ENCODE measurements at places on chromosomes 1 and 21.

GRCh38 chr1:71522721-71523120 is 441.9 kb upstream of the ZRANB2 start:
- no peak for DNase-seq

- DNase-seq, result no peak
These were observed 277.4 kb upstream of the LRRC7 start for GRCh38 chr1:69290291-69290690.

DNA sequence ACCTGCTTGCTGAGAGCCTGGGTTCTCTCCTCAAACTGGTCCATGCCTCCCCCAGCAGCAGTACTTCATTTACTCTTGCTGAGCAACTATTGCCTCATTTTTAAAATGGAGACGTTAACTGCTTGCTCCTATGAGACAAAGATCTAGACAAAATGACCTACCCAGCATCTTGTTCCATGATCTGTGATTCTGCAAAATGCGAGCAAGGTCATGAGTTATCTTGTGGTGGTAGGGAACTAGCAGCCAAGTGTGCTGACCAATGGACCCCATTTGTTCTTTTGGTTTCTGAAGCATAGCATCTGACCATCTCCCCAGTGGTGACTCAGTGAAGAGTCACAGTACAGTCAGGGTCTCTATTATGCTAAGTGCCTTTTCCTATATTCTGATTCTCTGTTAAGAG is 40.4 kb downstream of the TBX15 start:
- DNase-seq, result no peak

- no peak for DNase-seq
These were observed 24.1 kb downstream of the THRAP3 start for GRCh38 chr1:36248250-36248894.

DNA sequence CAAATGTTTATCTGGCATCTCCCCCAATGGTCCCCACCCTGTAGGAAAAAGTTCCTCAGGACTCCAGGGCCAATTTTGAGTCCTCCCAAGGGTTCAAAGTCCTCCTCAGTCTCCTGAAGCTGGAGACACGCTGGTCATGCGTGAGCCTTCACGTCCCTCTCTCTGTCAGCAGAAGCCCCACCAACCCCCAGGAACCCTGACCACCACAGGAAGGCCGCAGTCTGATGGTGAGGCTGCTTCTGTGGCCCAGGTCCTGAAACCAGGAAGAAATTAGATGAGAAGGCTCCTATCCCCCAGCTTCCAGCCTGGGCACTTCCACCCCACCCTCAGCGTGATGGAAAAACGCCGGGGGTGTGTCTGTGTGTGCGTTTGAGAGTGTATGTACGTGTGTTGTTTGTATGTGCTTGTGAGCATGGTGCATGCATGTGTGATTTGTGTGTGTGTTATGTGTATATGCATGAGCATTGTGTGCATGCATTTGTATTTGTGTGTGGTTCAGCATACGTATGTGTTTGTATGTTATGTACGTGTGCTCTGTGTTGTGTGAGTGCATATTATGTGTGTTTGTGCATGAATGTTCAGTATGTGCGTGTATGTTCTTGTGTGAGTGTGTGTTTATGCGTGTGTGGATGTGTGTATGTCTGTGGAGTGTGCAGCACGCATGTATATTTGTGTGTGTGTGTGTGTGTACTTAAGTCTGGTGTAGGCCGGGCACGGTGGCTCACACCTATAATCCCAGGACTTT is 92.5 kb downstream of the SIK1 start:
- DNase-seq, result no peak

- DNase-seq, result peak; percentile 76
These were observed 39.6 kb downstream of the PAX7 start for GRCh38 chr1:18670121-18670867.

DNA sequence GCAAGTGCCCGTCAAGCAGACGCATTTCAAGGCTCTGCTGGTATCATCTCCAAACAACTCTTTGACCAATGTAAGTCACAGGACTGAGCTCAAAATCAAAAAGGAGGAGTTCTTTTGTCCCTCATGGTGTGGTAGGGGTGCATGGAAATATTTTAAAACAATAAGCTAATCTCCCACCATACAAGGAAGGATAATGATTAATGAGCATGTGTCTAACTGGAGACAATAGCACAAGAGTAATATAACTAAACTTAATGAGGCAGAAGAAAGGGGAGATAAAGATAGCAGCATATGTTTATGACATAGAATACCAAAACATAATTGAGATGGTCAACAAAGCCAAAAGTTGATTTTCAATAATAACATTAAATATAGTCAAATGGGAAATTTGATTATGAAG is 668.0 kb upstream of the ZP4 start:
- no peak for DNase-seq

- no peak for DNase-seq
These were observed 7.6 kb upstream of the RGS16 start for GRCh38 chr1:182611787-182612186.

DNA sequence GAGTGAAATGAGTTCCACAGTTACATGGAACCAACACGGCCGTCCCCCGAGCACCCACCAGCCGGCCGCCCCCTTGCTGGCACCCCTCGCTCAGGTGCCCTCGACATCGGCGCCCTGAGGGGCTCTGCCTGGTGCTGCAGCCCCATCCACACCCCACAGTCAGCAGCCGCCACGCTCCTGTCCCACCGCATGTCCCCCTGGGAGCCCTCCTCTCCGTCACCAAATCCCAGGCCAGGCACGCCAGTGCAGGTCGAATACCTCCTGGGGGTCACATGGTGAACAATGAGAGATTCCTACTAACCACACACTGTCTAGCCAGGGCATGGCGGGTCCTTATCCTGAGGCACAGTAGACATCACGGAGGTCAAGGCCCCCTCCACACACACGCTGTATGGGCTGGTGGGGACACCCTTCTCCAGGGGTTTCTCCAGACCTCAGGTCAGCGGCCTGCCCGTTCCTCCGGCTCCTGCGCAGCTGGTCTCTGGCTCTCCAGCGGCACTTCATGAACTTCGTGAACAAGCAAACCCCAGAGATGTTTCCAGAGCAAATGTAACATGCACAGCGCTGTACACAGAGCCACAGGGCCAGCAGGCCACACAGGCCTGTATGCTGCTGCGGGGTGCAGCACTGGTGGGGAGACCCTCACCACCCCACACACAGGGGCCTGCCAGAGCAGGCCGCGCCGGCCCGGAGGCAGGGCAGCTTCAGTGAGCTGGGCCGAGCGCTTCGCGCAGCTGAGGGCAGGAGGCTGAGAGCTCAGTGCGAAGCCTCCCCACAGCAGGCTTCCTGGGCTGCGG is 21.8 kb downstream of the POFUT2 start:
- no peak for DNase-seq

DNA sequence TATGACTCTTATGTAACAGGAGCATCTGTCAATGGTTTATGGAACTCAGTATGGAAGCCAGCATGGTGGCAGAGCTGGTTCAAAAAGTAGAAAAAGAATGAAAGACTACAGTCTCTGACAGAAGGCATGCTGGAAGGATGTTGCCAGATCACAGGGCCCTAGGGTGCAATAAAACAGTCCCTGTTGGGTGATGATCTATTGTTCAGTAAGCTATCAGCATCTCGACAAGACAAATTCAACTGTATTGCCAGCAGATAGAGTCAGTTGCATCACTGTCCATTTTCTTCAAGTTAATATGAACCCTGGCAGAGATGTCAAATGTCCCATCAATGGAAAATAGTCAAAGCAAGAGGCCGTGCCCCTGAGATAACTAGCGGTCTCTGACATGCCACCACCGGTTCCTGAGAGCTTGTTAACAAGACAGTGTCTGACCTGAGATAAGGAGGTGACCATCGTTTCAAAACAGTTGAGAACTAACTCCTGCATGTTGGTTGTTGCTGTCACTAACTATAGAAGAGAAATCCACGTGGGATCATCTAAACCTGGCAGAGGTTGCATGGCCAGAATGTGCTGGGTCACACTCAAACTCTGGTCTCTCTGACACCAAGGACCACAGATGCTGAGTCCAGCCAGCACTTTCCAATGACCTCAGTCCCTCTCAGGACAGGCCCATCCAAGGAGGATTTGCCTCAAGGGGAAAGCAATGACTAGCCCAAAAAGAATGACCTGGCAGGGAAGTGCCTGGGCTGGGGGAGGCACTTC is 125.9 kb downstream of the RIPK4 start:
- peak; percentile 22 for DNase-seq

DNA sequence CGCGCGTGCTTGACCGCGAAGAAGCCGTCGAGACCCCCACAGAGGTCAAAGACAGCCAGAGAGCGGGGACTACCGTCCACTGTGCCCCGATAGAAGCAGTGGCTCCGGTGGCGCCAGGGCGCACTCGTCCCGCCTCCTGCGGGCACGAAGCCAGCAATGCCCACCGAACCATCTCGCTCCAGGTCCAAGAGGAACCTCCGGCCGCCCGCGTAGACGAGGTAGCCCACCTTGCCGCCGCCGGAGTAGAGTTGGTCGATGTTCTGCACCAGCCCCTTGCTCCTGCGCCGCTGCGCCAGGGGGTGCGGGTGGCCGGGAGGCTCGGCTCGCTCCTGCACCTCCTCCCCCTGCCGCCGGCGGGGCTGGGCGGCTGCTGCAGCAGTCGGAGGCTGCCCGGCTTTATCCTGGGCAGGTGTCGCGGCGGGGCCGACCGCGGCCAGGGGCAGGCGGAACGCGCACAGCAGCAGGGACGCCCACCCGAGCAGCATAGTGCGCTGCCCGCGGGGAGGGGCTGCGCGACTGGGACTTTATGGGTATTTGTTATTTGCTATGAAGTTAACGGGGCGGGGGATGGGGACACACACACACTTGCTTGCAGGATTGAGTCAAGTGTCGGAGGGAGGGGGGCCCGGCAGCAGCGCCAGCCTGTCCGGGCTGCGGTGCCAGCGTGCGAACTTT is 844 bp downstream of the ADAMTS5 start:
- DNase-seq, result peak; percentile 59

GRCh38 chr21:37468909-37469308 is 102.3 kb downstream of the DYRK1A start:
- no peak for DNase-seq

DNA sequence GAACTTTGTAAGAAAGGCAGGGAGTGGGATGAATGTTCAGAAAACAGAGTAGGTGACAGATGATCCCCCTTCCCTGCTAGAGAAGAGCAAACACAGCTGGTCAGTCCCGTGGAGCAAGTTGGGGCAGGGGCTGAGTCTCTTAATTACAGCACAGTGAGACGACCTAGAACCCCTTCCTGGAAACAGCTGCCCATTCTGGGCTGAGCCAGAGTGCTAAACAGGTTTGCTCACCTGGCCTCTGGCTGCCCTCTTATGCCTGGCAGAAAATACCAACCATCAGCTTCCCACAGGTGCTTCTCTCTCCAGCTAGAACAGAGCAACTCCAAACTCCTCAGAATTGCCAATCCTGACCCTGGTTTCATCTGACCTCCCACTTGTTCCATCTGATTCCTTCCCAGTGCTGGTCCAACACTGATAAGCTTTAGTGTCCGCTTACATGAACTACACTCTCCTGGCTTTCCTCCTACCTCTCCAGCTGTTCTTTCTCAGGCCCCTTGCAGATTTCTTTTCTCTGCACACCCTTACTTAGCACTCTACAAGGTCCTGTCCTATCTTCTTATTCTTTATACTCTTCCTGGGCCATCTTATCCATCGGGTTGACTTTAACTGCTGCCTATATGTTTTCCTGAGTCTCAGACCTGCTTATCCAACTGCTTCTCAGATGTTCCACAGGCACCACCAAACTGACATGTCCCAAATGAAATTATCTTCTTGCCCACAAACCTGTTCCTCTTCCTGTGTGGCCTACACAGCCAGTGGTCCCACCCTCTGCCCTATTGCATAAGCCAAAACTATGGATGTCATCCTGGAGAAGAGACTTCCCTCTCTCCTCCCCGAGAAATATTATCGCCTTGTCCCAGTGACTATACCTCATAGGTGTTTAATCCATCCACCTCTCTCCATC is 22.6 kb upstream of the COL9A2 start:
- DNase-seq, result no peak

DNA sequence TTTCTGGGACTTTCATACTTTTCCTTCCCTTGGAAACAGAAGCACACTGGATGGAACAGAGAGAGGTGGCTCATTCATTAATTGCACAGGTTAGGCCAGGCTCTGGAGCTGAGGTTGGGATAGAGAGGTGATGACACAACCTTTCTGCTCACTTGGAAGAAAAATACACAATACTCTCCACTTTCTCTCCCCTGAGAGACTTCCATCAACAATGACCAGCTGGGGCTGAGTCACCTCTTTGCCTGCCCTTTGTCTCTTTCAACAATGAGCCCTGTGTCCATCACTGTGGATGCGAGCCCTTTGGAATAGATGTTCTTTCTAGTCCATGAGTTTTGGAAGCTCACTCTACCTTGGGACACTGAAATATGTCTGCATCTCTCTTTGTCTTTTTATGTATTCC is 43.1 kb downstream of the ATP2B4 start:
- DNase-seq, result no peak

DNA sequence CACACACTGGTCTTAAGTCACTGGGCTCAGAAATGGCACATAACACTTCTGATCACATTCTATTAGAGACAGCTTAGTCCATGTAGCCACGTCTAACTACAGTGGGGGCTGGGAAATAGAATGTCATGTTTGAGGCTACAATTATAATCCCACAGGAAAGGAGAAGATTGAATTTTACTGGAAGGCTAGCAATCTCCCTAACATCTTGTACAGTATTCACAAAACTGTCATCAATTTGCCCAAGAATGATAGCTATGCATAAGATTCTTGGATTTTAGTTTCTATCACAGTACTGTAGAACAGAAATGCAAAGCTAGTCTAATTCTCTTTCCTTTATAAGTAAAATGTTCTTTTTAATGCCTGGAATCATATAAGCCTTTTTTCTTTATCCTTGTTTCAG is 12.7 kb upstream of the ZMYM6 start:
- DNase-seq, result no peak

DNA sequence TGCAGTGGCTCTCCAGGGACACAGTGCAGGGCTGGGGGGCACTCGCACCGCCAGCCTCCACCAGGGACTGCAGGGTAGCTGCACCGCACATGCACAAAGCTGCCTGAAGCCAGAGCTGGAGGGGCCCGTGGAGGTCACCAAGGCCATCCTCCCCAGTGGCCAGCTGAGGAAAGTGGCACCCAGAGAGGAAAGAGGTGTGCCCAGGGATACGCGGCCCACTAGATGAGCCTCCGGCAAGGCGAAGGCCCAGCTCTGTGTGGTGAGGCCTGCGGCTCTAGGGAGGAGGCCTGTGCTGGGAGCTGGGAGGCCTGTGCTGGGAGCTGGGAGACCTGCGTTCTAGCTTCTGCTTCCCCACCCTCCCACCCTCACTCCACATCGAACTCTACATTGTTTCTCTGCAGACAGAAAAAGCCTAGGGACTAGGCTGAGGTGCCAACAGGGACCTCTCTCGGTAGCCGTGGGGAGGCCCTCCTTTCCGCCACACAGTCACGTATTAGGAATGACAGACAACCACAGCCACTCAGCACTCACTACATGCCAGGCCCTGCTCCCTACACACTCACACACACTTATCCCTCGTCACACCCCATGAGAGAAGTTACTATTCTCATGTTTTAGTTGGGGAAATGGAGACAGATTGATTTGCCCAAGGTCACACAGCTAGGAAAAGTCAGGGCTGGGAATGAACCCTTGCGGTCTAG is 921 bp upstream of the ASCL5 start:
- no peak for DNase-seq

DNA sequence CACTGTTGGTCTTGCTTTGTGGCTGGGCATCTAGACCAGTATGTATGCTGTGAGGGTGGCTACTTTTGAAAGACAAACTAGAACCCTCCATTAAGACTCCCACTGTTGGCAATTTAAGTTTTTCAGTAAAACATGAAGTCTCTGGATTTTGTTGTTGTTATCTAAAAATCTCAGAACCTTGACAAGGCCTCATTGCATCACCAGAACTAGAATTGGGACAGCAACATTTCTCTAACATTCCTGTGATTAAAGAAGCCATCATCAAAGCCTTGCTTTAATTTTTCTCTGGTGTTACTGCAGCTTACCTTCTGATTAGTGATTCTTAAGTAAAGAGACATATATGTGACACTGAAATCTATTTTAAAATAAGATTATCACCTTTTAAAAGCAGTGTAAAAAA is 4.5 kb downstream of the TRIM67 start:
- no peak for DNase-seq
